M059J (cell line): ENCODE measurements at places on chromosomes 1 and 21. TPM values are rescaled to one million over a fixed set of nuclear protein-coding genes. Genes with fewer than 3 reads are reported as not detected.

The MFAP2 gene
- total RNA-seq, result 0.12 TPM in 1 of 2 replicates, not detected in the other

The LYPD8 gene
- total RNA-seq, result 0.84 and 3.8 TPM in 2 replicates

GRCh38 chr1:36857754-36858153 lies 176.6 kb downstream of the GRIK3 start:
- no peak for DNase-seq

DNA sequence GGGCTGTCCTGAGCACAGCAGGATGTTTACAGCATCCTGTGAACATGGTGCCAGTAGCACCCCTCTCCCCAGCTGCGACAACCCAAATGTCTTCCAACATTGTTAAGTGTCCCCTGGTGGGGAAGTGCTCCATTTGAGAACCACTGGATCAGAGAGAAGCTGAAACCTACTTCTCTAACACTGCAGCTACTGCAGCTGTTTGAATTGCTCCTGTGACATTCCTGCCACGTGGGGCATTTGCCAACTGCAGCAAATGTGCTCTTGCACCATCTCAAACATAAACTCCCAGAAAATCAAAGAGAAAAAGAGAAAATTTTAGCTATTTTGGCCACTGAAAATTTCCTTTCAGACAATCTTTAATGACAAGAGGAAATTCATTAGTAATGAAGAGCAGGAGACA lies 11.0 kb downstream of the SLC2A5 start:
- peak; percentile 22 for DNase-seq

The HAPLN2 gene
- total RNA-seq, result not detected in 2 replicates

GRCh38 chr1:222792744-222793143 lies 22.1 kb upstream of the DISP1 start:
- DNase-seq, result peak; percentile 34

DNA sequence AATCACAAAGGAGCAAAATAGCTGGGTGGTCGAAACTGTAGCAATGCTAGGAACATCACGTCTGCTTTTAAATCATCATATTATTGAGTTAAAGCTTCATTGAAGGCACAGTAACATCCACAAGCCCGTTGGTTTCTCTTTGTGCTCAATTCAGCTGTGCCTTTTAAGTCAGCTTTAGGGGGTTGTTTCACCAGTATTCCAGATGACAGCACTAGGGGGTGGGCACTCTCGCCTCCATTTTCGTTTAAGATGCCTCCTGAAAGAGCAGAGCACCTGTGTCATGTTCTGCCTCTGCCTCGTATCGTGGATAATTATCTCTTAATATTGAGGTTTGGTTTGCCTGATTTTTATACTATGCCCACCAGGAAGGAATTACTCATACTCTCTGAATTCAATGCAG lies 139.8 kb upstream of the PTBP2 start:
- DNase-seq, result no peak

The MX2 gene
- 346 and 370 TPM in 2 replicates for total RNA-seq

- no peak for DNase-seq
These were observed 163.5 kb upstream of the LMO4 start for GRCh38 chr1:87165177-87165576.

GRCh38 chr1:233945573-233945972 lies 41.1 kb downstream of the SLC35F3 start:
- DNase-seq, result peak; percentile 77

GRCh38 chr1:203913073-203913521 lies 51.7 kb downstream of the SNRPE start:
- no peak for DNase-seq

- DNase-seq, result no peak
These were observed 125.3 kb downstream of the RPS6KC1 start for GRCh38 chr1:213176341-213176740.

GRCh38 chr21:45334591-45335081 lies 46.9 kb upstream of the POFUT2 start:
- no peak for DNase-seq

GRCh38 chr1:200646515-200646914 lies 23.2 kb downstream of the DDX59 start:
- no peak for DNase-seq

GRCh38 chr21:28337315-28337714 lies 655.4 kb downstream of the LTN1 start:
- peak; percentile 65 for DNase-seq

GRCh38 chr1:51570063-51570710 lies 46.7 kb upstream of the OSBPL9 start:
- DNase-seq, result peak; percentile 72

DNA sequence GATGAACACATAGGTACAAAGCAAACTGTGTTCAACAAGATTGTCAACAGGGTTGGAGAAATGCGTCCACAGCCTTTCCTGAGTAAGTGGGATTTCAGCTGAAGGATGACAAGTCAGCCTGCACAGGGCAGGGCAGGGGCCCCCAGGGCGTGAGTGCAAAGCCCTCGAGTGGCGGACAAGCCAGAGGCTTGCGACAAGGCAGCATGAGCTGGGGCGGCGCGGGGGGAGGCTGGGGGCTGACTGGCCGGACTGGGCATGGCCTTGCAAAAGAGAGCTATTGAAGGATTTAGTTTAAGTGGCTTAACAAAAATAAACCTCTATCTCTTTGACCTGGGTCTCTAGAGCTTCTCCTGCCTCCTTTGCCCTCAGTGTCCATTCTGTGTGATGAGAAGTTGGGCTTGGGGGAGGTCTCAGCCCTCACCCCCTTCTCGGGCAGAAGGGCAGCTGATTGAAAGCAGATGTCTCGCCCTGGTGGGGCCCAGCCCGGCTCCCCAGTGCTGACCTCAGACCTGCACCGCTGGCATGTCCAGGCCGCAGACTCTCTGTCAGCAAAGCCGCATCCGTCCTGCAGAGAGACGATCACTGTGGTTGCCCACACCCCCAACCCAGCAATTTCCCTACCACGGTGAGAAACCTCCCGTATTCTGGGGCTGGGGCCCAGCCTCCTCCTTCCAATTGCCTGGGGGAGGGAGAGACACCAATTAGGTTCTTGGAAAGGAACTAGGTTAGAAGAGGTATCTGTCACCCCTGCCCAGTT lies 24.3 kb upstream of the EPS8L3 start:
- DNase-seq, result no peak

DNA sequence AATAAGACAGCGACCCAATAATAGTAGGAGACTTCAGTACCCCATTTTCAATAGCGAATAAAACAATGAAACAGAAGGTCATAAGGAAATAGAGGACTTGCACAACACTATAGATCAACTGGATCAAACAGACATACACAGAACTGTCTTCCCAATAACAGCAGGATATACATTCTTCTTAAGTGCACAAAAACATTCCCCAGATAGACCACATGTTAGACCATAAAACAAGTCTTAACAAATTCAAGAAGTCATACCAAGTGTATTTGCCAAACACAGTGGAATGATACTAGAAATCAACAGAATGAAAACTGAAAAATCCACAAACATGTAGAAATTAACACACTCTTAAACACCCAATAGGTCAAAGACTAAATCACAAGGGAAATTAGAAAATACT lies 78.0 kb downstream of the LBR start:
- no peak for DNase-seq

DNA sequence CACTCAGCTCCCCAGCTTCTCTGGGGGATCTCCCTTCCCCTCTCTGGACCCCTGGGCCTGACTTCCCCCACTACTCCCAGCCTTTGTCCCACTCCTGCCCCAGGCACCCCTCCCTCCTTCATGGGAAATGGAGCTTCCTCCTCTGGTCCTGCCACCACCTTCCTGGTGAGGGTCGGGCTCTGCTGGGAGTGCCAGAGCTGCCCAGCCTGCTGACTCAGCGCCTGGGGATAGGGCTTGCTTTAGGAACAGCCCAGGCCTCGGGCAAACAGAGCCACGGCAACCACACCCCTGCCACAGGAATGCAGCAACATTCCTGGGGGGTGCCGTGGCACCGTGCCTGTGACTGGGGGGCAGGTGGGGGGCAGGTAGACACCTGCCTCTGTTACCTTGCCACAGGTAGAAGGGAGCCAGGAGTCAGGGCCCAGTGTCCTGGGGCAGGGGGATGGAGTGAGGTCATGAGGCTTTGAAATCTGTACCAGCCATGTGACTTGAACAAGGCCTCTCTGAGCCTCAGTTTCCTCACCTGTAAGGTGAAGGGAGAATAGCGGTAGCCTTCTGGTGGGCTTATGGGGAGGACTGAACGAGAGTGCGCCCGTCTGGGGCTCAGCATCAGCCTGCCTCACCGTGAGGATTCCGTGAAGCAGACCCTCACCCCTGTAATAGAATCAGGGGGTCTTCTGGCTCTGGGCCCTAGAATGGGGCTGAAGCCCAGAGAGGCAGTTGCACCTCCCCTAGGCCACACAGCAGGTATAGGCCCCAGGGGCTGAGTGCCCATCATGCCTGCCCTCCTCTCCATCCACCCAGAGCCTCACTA lies 17.8 kb upstream of the EPHA2 start:
- peak; percentile 98 for DNase-seq

The TNFSF18 gene
- 11.5 and 14.2 TPM in 2 replicates for total RNA-seq

The SLAMF8 gene
- total RNA-seq, result 0.05 and 0.25 TPM in 2 replicates

- no peak for DNase-seq
These were observed 2.4 kb upstream of the IFNLR1 start for GRCh38 chr1:24189528-24189927.

The MRPL20 gene
- 160 and 166 TPM in 2 replicates for total RNA-seq

GRCh38 chr1:98906809-98907208 lies 97.9 kb downstream of the PLPPR5 start:
- no peak for DNase-seq

- no peak for DNase-seq
These were observed 276.9 kb upstream of the ZRANB2 start for GRCh38 chr1:71357708-71358107.

GRCh38 chr1:27044613-27045151 lies 32.0 kb upstream of the TENT5B start:
- peak; percentile 79 for DNase-seq

GRCh38 chr1:232621050-232621449 lies 8.9 kb downstream of the SIPA1L2 start:
- DNase-seq, result no peak

- no peak for DNase-seq
These were observed 9.4 kb upstream of the GNL2 start for GRCh38 chr1:37605061-37605650.

The B3GALT5 gene
- total RNA-seq, result 1.3 and 1.8 TPM in 2 replicates

GRCh38 chr1:162687870-162688269 lies 55.6 kb downstream of the DDR2 start:
- DNase-seq, result peak; percentile 83

DNA sequence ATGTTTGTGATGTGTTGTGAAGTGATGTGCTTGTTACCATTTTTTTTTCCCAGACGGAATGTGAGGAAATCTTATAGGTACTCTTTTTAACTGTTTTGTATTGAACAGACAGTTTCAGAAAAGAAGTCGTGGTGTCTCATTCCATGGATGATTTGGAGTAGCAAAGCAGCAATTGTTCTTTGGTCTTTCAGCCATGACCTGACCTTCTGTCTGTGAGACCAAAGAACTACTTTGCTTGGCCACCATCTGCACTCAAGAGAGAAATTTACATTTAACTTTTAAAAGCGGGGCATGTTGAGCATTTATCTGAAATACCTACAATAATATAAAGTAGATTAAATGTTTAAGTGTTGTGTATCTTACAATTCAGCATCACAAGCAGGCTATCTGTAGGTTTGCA lies 90.2 kb downstream of the SDCCAG8 start:
- no peak for DNase-seq

The ITGB2 gene
- total RNA-seq, result 0.10 TPM in 1 of 2 replicates, not detected in the other

DNA sequence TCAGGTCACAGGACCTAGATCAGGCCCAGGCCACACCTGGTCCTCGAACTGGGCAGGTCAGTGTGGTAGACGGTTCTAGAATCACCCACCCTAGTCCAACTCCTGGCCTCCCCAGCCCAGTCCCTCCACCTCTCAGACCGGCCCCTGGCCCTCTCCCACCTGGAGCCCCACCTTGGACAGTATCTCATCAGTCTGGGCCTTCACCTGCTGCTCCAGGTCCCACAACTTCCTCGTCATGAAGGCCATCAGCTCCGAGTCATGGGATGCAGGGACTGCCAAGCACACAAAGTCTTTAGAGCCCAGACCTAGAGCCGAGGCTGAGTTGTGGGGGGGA lies 8.7 kb downstream of the UBXN11 start:
- DNase-seq, result no peak

DNA sequence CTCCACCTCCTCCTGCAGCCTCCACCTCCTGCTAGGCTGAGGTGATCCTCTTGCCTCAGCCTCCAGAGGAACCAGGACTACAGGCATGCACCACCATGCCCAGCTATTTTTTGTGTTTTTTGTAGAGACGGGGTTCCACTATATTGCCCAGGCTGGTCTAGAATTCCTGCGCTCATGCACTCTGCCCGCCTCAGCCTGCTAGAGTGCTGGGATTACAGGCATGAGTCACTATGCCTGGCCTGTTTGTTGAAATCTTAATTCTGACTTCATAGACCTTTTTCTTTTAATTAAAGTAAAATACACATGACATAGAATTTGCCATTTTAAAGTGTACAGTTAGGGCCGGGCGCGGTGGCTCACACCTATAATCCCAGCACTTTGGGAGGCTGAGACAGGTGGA lies 42.7 kb downstream of the FAAP20 start:
- DNase-seq, result no peak

DNA sequence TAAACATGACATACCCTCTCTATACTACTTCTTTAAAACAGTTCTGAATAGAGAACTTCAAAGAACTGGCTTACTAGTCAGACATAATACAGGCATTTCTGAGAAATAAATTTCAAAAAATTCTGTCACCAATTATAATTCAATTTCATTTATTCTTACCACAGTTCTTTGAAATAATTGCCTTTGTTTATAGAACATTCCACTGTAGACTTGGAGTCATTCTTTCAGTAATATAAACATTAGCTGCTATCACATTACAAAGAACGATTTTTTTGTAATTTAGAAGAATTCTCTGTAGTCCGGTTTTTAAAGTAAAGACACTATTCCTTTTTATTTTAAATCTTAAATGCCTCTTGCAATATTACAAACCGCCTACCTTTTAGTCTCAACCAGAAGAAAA lies 146.4 kb upstream of the COL11A1 start:
- no peak for DNase-seq

- peak; percentile 50 for DNase-seq
These were observed 37.8 kb upstream of the DOCK7 start for GRCh38 chr1:62726011-62726442.

The KPRP gene
- total RNA-seq, result not detected in 2 replicates

- DNase-seq, result peak; percentile 52
These were observed 71.0 kb downstream of the NFASC start for GRCh38 chr1:204941421-204942338.

DNA sequence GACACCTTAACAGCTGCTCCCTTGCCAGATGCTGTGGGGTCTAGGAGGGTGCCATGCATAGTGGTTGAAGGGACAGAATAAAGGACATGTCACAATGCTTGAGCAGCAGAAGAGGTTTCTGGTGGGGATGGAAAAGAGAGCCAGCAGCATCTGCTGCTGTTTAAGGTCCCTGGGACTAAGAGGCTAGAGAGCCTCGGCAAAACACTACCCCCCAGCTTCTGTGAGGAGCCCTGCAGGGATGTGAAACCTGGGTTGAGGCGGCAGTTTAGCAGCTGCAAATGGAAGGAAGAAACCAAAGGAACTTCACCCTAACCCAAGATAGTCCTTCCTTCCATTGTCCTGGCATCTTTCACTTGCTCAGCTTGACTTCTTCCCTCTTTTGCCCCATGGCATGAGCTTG lies 39.4 kb downstream of the PLXNA2 start:
- no peak for DNase-seq

GRCh38 chr1:93979718-93980319 lies 70.6 kb upstream of the GCLM start:
- DNase-seq, result peak; percentile 21
